ENCODE measurements at places on chromosomes 7 and 10.

DNA sequence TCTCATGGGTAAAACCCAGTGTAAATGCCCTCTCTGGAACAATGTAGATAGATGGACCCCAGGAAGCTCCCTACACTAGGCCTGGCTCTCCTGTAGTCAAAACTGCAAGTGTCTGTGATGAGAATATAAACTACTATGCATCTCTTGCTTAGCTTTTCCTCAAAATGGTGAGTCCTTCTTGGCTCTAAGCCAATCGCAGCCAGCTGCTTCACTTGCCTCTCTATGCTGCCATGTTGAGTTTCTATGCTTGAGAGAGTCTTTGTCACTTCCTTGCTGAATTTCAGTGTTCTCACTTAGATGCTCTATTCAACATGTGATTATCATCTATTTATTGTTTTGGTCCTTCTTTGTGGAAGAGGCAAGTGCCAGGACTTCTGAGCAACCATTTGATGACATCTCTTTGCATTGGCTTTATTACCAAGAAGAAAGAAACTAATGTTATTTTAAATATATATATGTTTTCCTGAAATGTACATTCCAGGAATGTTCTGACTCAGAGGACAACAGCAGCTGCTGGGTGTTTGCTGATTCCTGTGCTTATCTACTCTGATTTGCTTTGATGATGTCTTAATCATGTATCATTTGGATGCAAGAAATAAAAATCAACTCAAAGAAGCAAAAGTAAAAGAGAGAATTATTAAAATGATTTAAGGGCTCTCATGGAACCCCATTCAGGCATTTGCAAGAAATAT, 16.6 kb downstream of the TAS2R40 start:
- no peak for DNase-seq

GRCh38 chr7:108227366-108227765, 97.2 kb upstream of the LAMB4 start:
- DNase-seq: no peak

DNA sequence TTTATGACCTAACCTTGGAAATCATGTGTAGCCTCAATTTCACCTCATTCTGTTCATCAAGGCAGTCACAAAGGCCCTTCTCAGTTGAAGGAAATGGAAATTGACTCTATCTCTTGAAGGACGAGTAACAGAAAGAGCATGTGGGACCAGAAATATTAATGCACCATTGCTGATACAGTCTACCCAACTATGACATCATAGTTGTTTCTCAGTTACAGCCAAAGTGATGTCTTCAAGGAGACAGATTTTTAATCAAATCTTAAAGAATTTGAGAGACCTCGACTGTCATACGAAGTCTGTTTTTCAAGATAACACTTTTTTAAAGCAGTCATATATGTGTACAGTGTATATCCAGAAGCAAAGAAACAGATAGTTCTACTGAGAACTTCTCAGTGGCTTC, 335.7 kb upstream of the PHF14 start:
- DNase-seq: no peak

DNA sequence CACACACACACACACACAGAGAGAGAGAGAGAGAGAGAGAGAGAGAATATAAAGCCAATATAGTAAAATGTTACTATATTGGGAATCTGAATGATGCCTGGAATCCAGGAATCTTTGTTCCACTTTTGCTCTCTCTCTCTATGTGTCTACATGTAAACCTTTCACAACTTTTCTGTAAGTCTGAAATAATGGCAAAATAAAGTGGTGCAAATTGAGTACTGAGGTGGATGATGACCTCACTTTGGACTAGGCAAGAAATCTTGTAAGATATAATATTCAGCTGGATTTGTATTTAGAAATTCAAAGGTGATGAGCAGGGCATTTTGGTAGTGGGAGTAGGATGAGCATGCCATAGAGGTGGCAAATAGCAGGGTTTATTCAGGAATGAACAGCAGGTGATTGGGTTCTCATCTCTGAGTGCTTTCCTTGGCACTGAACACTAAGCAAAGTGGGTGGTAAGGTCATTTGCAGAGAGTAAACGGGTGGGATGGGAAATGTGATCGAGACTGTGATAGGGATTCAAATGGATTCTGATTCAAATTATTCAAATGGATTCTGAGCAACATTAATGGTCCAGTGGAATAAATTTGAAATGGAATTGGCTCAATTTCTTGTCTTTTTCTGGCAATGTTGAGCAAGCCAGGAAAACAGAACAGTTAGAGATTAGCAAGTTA, 9.7 kb upstream of the ANLN start:
- no peak for DNase-seq

GRCh38 chr10:100182281-100182680, 3.5 kb downstream of the ERLIN1 start:
- DNase-seq: no peak
